ENCODE measurements at places on chromosomes 12 and 14.

GRCh38 chr12:115088995-115089841 lies 405.2 kb upstream of the TBX3 start:
- DNase-seq: no peak

DNA sequence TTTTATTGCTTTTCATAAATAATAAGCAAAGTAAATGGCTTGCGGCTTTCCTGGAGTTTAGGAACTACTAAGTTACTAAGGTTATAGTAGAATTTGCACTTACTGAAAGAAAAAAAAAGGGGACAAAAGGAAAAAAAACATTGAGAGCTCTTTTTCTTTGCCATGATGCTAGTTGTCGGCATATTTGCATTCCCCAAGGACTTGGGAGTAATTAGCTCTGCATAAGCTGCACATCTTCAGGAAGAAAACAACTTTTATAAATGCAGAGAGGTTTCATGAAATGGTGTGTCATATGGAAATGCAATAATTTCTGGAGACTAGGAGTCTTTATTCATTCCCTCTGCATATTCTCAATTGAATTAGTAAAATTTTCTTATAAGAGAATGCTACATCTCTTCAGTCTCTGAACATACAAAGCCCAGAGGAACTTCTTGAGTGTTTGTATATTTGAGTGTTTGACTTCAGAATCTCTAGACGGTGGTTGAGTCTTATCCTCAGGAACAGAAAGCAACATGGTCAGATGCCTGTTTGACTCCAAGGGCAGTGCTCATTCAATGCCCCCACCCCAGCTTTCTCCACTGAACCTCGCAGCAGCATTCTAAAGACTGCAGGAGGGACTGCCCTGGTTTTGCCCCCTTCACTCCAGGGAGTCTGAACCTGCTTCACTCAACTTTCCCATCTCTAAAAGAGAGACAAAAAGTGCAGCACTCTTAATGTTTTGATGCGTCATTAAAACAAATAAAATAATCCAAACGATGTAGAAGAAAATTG lies 158.9 kb upstream of the EEA1 start:
- no peak for DNase-seq

DNA sequence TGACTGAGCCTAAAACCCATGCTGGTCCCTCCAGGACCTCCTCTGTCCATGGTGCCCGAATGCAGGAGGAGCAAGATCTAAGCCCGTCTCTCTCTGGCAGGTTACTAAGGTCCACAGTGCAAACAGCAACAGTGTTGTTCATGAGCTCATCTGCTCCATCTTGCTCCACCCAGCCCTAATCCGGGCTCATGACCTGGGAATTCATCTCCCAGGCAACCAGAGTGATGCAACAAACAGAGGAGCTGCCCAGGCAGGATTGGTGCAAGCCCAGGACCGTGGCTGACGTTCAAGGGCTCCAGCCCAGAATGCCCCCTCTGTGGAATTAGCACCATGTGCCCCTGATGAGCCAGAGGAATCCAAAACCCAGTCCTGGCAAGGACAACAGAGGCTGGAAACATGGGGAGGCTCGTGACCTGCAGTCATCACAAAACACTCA lies 29.9 kb downstream of the HSPB8 start:
- DNase-seq: no peak

DNA sequence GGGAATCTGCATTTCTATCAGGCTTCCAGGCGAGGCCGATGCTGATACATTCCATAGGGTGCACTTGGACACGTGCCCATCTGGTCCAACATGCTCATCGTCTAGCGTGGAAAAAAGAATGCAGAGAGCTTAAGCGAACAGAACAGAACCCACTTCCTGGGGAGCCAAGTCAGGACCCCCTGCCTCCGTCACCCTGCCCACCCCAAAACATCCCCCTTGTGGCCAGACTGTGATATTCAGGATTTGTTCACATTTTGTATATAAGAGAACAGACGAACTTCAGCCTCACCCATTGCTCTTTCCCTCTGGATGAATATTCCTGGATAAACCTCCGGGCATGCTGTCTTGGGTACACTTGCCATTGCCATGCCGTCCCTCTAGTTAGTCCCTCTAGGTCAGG lies 4.3 kb upstream of the PIWIL1 start:
- no peak for DNase-seq

GRCh38 chr12:93186131-93186530 lies 191.6 kb upstream of the NUDT4 start:
- DNase-seq: no peak

GRCh38 chr12:10909462-10909861 lies at the start of gene TAS2R13:
TSS of gene TAS2R13 (minus strand) at chr12:10909562. CDS start at chr12:10909298, 264 bp downstream.
- no peak for DNase-seq

DNA sequence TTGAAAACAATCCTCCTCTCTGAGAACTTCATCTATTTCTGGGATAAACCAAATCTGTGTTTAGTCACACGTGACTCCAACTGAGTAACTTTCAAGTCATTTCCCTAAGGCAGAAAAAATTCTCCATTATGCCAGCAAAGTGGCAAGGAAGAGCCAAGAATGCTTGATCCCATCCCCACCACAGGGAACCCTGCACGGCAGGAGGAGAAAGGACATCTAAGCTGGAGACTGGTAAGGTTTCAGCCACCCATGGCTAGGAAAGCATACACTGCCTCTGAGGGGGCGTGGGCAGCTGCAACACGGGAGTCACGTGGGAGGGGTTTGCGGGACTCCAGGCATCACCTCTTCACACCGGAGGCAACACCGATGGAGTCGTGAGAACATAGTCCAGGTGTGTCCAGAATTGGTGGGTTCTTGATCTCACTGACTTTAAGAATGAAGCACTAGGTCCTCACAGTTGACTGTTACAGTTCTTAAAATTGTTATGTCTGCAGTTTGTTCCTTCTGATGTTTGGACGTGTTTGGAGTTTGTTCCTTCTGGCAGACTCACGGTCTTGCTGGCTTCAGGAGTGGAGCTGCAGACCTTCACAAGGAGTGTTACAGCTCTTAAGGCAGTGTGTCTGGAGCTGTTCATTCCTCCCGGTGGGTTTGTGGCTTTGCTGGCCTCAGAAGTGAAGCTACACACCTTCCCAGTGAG lies 2.7 kb upstream of the SIVA1 start:
- no peak for DNase-seq

DNA sequence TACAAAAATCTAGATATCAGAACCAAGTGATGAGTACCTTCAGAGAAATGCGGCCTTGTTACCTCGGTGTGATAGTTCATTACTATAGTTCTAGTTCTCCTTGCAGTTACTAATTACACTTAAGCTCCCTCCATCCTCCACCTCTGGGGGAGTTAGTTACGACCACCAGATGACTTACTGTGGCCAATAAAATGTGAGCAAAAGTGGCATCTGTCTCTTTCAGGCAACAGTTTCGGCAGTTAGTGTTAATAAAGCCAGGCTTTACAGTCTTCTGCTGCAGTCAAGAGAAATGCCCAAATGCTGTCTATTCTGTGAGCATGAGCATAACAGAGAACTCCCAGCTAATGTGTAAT lies 6.0 kb downstream of the TXNDC16 start:
- DNase-seq: no peak

- no peak for DNase-seq
These were observed 183.2 kb upstream of the FRMD6 start for GRCh38 chr14:51468523-51468922.

GRCh38 chr14:21939836-21940235 lies 266.2 kb upstream of the OR4E1 start:
- DNase-seq: no peak

- DNase-seq: no peak
These were observed 13.5 kb downstream of the SLC38A2 start for GRCh38 chr12:46358791-46359666.

DNA sequence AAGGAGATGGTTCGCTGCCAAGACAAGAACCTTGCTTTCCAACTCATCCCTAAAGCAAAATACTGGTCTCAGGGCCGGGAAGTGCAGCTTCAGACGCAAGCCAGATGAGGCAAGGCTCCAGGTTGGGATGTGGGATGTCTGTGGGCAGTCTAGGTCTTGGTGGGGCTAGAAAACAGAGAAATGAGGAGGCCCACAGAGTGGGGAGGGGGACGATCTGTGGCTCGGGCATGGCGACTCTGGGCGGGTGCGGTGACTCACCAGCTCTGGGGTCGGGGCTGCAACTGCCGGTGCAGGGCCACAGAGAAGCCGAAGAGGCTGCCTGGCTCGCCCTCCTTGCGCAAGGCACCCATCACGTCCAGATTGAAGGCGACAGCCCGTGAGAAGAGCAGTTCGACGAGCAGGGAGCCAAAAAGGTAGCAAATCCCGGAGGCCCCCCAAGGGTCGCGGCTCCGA lies 459 bp downstream of the ITGA7 start:
- DNase-seq: no peak

GRCh38 chr14:23051141-23052057 lies 5.9 kb downstream of the CDH24 start:
- DNase-seq: no peak

GRCh38 chr12:49470986-49471385 lies 67.8 kb upstream of the KCNH3 start:
- DNase-seq: no peak

DNA sequence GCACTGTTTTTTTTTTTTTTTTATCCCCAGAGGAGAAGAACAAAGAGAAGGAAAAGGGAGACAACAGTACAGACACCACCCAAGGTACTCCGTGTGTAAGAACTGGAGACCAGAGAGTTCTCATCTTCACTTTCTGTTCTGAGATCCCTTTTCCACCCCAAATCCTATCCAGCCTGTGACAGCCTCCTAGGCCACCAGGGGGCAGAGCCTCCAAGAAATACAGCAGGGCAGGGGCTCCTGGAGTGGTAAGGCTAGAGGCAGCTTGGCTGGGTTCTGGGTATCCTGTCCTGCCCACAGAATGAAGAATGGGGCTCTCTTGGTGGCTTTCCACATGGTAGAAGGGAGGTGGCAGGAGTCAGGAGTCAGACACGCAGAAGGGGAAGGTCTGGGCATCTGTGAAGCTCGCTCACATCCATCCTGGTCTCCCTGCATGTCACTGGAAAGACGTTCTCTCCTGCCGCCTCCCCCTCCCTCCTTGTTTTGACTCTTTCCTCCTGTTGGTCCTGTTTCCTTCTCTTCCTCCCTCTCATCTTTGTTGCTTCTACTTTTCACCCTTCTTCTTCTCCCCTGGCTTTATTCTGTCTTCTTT lies 12.0 kb downstream of the CLSTN3 start:
- DNase-seq: peak; percentile 43

GRCh38 chr12:123559468-123559867 lies 24.9 kb upstream of the TMED2 start:
- DNase-seq: no peak

GRCh38 chr14:76311079-76311758 lies 64.7 kb upstream of the ESRRB start:
- no peak for DNase-seq

DNA sequence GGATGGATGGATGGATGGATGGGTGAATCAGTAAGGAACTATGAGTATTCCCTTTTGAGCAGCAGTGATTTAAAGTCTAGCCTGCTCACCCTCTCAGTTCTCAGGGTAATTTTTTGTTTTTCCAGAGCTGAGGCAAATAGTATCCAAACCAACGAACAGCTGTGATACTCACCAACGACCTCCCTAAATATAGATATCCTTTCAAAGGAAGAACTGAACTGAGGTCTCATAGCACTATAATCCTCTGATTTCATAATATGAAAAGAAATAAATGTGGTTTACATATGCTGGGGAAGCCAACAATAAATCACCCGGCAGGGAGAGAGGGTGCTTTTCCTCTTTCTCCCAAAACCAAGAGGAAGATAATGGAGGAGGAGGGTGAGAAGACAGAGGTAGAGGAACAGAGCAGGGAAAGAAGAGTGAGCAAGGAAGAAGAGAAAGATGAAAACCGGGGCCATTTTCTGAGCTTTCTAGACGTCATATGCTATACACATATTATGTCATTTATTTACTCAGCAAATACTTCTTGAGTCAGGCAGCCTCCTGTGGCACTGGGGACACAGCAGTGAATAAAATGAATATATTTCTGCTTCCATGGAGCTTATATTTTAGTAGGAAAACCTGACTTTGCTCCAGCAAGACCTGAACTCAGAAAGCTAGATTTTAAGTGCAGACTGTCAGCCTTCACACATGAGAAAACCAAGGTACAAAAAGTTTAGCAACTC lies 710.7 kb upstream of the TBX3 start:
- DNase-seq: no peak

GRCh38 chr12:111436266-111436665 lies 30.5 kb downstream of the SH2B3 start:
- DNase-seq: no peak

- no peak for DNase-seq
These were observed 414.6 kb upstream of the PDE3A start for GRCh38 chr12:19953734-19954133.

DNA sequence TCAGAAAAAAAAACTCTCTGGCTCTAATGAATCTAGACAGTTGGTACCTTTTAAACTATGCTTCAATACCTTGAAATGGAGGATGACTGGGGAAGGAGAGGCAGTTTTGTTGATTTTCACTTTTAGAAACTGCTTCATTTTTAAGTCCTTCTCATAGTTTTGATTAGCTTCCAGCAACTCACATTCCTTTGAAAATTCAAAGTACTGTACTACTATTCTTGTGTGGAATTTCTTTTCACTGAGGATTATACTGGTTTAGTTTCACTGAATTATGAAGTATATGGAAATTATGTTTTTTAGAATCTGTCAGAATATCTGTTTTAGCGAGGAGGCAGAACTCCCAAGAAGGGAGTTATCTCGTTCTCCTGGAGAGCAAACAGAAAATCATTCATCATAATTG lies 116.3 kb downstream of the TGFB3 start:
- no peak for DNase-seq

GRCh38 chr12:123143736-123144461 lies 7.0 kb downstream of the PITPNM2 start:
- DNase-seq: no peak

- DNase-seq: no peak
These were observed 24.6 kb downstream of the NIN start for GRCh38 chr14:50806241-50806933.

GRCh38 chr14:49886523-49886922 lies 6.4 kb upstream of the ARF6 start:
- DNase-seq: no peak

DNA sequence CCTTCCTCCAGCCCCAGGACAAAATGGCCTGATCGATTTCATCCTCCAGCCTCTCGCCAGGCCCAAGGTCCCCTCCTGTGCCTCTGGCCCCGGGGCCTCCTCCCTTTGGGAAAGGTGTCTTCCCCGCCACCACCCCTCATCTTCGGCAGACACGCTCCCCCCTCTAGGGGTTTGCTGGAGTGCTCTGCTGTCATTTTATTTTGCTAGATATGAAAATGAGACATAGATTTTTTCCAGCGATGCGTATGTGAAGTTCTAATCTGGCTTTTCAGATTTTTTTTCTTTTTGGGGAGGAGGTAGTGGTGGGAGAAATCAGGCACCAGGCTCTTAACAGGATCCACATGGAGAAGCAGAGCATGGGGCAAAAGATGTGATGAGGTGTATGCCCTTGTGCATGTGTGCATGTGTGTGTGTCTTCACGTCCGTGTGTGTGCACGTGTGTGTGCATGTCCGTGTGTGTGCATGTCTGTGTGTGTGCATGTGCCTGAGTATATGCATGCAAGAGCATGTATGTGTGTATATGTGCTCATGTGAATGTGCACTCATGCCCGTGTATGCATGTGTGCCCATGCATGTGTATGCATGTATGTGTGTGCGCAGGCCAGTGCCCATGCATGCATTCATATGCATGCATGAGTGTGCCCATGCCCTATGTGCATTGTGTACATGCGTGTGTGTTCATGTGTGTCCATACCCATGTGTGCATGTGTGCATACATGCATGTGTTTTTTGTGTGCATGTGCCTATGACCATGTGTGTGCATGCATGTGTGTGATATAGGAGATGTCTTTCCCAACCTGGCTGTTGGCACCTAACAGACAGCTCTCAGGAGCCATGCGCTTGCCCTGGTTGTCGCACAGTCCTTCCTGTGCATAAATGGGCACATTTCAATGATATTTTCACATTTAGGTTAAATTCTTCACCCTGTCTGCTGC lies 203.0 kb downstream of the RBM19 start:
- DNase-seq: no peak

GRCh38 chr12:1171657-1172408 lies 180.8 kb downstream of the ERC1 start:
- no peak for DNase-seq

Data from activated T-cell treated with anti-CD3 and anti-CD28 coated beads for 24 hours (primary cell).